Calu3 (cell line): ENCODE measurements at places on chromosomes 13 and 19. TPM values are rescaled to one million over a fixed set of nuclear protein-coding genes. Genes with fewer than 3 reads are reported as not detected.

DNA sequence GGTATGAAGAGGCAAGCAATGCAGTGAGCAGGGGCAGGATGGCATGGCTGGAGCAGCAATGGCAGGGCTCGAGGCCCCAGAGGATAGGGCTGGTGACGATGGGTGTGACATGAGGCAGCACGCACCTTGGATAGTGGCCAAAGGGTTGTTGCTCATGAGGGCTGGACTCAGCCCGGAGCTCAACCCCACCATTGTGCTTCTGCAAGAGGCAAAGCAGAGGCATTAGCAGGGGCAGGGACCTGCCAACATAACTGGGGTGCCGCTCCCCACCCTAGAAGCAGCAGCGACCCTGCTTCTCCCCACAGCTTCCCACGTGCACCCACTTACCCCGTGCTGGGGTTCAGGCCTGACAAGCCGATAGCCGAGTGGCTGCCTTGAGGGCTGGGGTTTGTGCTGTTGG lies 15.8 kb downstream of the ZNF574 start:
- peak; percentile 67 for DNase-seq

DNA sequence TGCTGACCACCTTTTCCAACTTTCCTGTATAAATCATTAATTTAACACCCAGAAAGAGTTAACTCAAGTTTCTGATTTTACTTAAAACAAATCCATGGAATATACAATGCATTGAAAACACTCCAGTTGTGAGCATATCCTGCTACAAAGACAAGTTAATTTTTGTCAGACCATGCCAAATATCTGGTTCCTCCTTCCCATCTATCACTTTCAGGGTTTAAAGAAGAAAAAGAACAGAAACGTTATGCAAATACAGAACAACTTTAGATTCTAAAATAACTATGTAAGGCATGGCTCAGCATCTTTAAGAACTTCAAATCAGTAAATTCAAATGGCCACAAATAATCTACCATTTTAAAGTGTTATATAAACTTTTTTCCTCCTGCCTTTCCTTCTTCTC lies 14.9 kb downstream of the MRPS31 start:
- no peak for DNase-seq

GRCh38 chr19:57812226-57812625 lies 2.5 kb downstream of the ZNF552 start:
- no peak for DNase-seq

DNA sequence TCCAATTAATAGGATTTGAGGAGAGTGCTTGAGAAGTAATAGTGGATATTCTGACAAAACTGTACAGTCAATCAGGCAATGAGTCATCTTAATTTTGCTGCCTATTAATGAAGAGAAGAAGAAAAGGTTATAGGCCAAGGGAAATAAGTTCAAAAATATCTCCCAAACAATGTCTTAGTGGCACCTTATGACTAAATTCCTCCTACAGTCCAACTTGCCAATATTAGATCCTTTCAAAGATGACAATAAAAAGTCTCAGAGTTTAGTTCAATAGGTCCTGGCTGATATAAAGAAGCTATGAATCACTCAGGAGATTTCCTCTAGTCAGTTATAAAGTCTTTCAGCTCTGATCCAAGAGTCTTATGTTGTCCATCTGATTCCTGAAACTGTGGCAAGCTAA lies 27.9 kb downstream of the UGGT2 start:
- DNase-seq: no peak

DNA sequence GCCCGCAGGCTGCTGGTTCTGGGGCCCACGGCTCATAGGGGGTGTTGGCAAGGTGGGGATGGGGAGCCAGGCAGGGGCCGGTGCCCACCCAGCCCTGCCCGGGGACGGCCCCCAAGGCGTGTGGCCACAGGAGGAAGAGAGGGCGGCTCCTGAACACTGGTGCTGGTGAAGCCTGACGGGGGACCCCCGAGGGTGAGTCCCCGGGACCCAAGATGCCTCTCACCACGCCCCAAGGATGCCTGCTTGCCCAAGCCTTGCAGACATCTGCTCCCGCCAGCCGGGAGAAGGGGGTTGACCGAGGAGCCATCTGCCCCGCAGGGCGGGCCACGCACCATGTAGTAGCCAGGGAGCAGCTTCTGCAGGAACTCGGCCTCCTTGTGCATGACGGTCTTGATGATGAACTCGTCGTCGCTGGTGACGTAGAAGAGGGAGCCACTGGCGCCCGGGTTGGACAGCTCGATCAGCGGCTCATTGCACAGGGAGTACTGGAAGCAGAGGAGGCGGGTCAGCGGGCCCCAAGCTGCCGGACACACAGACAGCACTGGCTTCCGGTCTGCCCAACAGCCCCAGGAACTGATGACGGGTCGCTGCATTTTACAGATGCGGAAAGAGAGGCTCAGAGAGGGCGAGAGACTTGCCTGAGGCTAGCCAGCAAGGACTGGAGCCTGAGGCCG lies 29.6 kb upstream of the CACTIN start:
- no peak for DNase-seq

- no peak for DNase-seq
Measured at GRCh38 chr19:58117841-58118575, 20.0 kb upstream of the ZSCAN18 start.

- DNase-seq: no peak
Measured at GRCh38 chr13:31011901-31012654, 79.6 kb downstream of the TEX26 start.

DNA sequence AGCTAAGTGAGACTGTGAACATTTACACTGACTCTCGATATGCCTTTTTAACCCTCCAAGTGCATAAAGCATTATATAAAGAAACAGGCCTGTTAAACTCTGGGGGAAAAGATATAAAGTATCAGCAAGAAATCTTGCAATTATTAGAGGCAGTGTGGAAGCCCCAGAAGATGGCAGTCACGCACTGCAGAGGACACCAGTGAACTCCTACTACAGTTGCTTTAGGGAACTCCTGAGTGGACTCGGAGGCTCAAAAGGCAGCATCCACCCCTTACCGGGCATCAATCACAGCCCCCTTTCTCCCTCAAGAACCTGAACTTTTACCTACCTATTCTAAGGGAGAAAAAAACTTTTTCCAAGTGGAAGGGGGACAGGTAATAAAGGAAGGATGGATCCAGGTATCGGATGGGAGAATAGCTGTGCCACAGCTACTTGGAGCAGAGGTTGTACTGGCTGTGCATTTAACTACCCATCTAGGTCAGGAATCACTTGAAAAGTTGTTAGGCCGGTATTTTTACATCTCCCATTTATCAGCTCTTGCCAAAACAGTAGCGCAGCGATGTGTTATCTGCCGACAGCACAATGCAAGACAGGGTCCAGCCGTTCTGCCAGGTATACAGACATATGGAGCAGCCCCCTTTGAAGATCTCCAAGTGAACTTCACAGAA lies 80.1 kb downstream of the ZNF486 start:
- no peak for DNase-seq

DNA sequence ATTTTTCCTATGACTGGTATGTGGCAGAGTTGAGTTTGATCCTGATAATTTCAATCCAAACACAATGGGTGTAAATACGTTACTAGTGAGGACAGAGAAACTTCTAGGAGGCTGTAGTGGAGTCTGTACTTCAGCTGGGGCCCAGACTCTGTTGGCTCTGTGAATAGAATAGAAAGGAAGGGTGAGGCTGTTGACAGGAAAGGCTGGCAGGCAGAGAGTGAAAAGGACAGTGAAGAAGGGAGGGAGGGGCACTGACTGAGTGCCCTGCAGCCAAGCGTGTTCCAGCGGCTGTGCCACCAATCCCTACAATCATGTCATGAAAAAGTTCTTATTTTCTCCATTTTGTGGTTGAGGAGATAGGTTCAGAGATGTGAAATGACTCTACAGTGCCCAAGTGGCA lies 80.5 kb downstream of the MBNL2 start:
- DNase-seq: no peak

DNA sequence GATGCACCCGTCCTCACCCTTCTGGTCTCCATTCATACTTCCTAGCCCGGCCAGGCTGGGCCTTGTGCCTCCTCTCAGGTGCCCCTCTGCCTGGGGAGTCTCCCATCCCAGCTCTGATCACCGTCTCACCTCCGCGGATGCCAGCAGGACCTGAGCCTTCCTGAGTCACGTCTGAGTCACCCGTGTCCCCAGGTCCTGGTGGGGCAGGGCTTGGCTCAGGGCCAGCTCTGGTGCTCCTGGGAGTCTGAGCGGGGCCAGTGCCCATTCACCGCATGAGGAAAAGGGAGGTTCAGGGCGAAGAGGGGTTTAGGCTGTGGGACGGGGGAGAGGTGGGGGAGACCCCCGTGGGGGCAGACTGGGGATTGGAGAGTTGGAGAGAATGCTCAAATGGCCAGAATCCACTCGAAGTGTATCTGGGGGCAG lies 593 bp downstream of the ATP8B3 start:
- DNase-seq: peak; percentile 89

DNA sequence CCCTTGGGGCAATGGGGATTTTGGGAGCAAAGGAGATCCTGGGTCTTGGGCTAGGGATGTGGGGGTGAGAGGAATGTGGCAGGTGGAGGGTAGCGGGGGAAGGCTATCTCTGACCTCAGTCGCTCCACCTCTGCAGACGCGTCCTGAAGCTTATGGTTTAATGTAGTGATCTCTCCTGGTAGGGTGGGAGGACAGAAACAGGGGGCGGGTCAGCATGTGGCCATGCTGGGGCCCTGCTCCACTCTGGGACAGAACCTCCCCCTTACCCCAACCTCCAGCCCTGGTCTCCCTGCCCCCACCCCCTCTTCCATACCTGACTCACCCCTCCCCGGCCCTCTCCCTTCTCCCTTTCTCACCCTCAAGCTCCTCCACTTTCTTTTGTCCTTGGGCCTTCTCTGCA lies 1.4 kb downstream of the BST2 start:
- no peak for DNase-seq

GRCh38 chr13:20177049-20177831 lies 15.5 kb downstream of the GJB2 start:
- DNase-seq: no peak

DNA sequence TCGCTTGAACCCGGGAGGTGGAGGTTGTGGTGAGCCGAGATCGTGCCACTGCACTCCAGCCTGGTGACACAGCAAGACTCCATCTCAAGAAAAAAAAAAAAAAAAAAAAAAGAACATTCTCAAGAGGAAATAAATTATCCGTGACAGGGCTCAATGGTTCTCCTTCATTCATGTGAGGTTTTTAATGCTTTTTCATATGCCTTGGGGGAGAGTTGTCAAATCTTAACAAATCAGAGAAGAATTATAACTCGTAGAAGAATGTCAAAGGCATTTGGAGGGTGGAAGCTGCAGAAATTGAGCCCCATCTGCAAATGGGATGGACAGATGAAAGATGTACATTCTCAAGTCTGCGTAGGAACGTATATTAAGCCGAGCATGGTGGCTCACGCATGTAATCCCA lies 34.9 kb upstream of the HOMER3 start:
- no peak for DNase-seq

DNA sequence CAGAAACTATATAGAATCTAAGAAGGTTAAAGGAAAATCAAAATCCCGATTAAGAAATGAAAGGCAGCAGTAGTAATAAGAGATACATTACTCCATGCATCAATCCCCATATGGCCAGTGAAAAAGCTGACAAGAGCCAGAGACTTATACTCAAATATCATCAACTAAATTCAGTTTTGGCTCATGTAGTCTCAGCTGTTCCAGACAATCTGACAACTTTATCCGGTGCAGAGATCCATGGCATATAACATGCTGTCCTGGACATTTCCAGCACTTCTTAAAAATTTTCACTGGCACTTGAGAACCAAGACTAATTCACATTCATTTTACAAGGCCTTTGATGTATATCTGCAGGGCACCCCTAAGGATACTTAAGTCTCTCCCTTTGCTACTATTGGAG lies 255.7 kb upstream of the KLHL1 start:
- no peak for DNase-seq

DNA sequence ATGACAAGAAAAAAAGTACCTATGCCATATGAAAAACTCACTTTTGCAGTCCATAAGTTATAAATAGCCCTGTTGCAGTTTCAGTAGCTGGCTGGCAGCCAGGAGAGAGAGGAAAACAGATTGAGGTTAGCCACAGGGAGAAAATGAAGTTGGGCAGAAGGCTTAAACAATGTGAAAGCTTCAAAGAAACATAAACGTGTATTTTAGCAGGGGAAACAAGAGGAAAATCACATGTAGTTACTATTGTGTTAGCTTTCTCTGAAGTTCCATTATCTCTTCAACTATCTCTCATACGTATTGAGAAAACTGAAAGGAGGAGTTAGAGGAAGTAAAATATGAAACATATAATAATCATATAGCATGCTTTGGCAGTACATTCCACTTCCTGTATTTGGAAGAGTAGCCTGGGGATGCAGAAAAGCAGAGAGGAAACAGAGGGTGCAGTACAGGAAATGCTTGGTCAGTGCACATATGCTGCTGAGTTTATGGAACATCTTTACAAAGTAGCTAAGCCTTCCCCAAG lies 1551.1 kb downstream of the EFNB2 start:
- DNase-seq: no peak

GRCh38 chr13:25872481-25873241 lies 179.2 kb downstream of the SHISA2 start:
- DNase-seq: no peak

- no peak for DNase-seq
Measured at GRCh38 chr13:113732176-113732960, 26.7 kb upstream of the TMEM255B start.

- DNase-seq: no peak
Measured at GRCh38 chr13:109331898-109332297, 454.5 kb downstream of the IRS2 start.

DNA sequence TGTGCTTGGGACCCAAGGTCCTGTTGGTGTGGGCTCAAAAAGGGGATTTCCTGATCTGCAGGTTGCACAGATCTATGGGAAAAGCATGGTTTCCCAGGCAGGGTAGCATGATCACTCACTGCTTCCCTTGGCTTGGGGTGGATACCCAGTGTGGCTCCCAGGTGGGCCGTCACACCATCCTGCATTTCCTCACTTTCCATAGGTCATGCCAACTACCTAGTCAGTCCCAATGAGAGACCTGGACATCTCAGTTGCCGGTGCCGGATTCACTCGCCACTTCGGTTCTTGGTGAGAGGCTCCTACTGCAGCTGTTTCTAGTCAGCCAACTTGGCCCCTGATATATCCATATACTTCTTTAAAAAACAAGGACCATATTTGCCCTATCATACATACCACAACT lies 503.0 kb downstream of the PCDH17 start:
- DNase-seq: no peak

GRCh38 chr13:45482571-45483173 lies 17.9 kb downstream of the COG3 start:
- no peak for DNase-seq

DNA sequence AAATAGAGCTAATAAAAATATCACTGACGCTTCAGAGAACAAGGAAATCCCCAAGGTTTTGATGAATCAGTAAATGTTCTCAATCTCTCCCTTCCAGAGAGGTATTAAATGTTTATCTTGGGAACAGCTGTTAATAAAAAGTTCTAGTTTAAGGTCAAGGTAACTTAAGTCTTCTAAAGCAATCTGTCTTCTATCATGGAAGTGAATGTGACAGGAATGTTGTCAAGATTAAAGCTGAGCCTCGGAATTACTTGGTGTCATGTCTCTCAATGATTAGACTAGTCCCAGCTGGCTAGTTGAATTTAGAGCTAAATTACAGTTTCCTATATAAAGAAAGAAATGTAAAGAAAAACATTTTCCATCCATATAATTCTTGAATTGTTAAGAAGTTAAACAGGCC lies 23.4 kb downstream of the ESD start:
- no peak for DNase-seq

Gene ACER1
- total RNA-seq: not detected in 2 replicates

Gene LILRA1
- not detected in 2 replicates for total RNA-seq

Gene SERPINE3
- not detected in 2 replicates for total RNA-seq

Gene NANOS2
- not detected in 2 replicates for total RNA-seq

Gene TSKS
- total RNA-seq: not detected in 2 replicates

Gene ZNF234
- 14.8 and 16.2 TPM in 2 replicates for total RNA-seq

Gene FUT3
- 15.6 and 18.6 TPM in 2 replicates for total RNA-seq

Gene ZNF667
- total RNA-seq: not detected in 2 replicates

Gene CTXN1
- total RNA-seq: 12.0 and 12.2 TPM in 2 replicates

Gene SLAIN1
- 4.1 and 4.8 TPM in 2 replicates for total RNA-seq

Gene PLPPR3
- 0.27 TPM in 1 of 2 replicates, not detected in the other for total RNA-seq

Gene C19orf85
- total RNA-seq: not detected in 2 replicates

Gene ECSIT
- 19.3 and 22.1 TPM in 2 replicates for total RNA-seq
